CD8-positive, alpha-beta memory T cell (primary cell): ENCODE measurements at places on chromosomes 6 and 20.

GRCh38 chr6:37850260-37850659 lies 30.7 kb downstream of the ZFAND3 start:
- no peak for DNase-seq

DNA sequence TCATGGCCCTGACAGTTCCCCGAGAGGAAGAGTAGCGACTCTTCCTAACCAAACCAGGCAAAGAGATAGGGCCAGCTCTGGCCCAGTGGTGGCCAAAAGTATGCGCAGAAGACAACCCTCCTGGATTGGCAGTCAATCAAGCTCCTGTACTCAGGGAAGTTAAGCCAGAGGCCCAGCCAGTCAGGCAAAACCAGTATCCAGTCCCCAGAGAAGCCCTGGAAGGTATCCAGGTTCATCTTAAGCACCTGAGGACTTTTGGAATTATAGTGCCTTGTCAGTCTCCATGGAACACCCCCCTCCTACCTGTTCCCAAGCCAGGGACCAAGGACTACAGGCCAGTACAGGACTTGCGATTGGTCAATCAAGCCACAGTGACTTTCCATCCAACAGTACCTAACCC lies 298.3 kb downstream of the RNGTT start:
- no peak for DNase-seq

DNA sequence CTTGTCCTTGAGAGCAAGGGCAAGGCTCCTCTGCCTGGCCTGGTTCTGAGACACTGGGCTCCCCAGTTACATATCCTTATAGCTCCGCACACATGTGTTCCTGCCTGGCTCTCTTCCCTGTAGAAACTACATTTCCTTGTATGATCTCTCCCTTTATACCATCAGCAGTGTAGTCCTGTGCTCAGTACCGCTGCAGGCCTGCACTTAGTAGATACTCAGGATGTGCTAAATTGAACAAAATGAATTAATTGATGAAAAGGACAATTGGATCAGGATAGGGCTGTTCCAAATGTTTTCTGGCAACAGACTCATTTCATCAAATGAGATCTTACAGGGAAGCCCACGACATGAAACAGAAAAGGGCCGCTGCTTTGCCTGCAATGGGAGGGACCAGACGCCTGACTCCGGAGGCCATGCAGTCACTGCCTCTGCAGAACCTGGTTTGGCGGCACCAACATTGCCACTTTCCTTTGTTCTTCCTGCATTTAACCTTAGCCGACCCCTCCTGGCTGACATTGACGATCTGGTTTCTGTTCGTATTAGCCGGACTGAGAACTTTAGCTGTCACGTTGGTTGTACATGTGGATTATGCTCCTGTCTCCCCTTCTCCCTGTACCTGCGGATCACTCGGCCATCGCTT lies 53.3 kb downstream of the CHMP4B start:
- no peak for DNase-seq

DNA sequence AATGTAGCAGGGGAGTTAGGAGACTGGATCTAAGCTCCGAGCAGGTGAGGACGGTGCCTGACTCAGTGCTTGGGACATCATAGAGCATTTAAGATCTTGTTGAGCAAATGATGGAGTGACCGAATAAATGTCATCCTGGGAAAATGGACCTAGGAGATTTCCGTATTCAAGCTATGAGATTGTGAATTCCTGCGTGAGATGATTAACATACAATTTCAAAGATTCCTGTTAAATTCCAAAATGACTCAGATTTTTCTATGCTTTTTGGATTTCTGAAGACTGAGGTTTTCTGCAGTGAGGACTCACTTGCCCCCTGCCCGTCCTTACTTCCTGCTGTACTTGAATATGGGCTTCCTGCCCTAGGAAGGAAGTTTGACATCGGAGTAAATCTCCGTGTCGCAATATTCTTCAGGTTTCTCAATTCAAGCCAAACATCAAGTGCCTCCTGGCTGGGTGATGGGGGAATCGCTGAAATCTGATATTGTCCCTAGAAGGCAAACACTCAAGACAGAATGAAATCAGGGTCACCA lies 5.2 kb downstream of the SYTL3 start:
- no peak for DNase-seq

DNA sequence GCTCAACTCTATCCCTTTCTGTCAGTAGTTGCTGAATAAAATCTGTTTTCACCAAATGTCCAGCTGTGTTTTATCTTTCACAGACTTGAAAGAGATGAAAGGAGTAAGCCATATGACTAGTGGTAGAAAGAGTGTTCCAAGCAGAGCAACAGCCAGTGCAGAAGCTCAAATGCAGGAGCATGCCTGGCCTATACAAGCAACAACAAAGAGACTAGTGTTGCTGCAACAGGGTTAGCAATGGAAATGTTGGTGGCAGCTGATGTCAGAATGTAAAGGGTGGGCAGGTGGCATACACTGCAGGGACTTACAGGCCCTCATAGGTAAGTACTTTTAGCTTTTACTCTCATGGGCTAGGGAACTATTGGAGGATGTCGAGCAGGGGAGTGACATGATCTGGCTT lies 5.2 kb upstream of the HINT3 start:
- DNase-seq: no peak

DNA sequence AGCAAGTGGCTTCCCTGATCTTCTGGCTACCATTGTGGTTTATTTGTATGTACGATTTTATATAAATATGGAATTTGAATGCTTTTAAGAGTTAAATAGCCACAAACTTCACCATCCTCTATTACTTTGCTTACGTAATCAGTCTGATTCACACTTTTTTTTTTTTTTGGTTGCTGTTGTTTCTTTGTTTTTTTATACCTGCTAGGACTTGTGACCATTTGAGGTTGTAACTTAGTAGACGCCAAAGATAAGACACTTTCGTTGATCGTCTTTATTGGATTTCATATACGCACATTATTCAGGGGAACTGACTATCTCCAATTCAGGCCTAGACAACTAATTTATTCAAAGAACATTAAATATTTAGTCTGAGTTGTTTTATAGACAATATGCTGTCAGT lies 559.0 kb downstream of the CBLN4 start:
- no peak for DNase-seq

GRCh38 chr6:109325400-109325801 lies 56.9 kb downstream of the CD164 start:
- no peak for DNase-seq
